Stimulated activated CD4-positive, alpha-beta T cell treated with anti-CD3 and anti-CD28 coated beads, Interleukin-2, amount 100 ng/mL, for 48 hours (primary cell): ENCODE measurements at places on chromosomes 1 and 21.

DNA sequence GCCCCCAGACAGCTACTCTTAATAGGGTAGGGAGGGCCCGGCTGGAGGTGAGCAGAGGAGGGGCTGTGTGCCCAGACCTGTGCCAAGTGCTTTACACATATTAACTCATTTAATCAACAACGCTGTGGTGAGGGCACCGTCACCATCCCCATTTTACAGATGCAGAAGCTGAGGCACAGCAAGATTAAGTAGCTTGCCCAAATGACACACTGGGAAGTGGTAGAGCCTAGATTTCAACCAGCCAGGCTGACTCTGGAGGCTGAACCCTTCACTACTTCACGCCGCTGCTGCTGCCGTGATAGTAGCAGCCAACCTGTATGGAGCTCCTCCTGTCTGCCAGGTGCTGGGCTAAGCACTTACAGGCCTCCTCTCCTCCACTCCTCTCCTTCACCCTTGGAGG is 127.2 kb downstream of the PTPRU start:
- no peak for DNase-seq

DNA sequence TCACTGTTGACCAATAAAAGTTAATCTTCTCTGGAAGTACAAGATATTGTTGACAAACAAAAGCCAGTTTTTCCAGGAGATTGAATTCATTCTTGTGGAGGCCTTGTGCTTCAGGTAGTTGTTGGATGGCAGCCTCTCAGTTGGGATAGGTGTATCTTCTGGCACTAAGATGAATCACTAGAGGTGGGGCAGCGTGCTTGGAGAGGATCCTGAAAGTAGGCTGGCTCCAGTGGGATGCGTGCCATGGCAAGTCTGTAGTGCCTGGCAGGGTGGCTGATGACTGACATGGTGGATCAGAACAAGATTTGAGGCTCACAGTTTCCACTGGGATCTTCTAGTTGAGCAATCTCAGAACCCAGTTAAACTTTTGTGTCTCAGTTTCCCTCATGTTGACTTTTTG is 2.4 kb downstream of the VPS13D start:
- no peak for DNase-seq

- DNase-seq: no peak
Observed at GRCh38 chr1:239884796-239885195, 206.9 kb upstream of the FMN2 start.

GRCh38 chr1:200346700-200347099 is 63.1 kb downstream of the ZNF281 start:
- DNase-seq: no peak

DNA sequence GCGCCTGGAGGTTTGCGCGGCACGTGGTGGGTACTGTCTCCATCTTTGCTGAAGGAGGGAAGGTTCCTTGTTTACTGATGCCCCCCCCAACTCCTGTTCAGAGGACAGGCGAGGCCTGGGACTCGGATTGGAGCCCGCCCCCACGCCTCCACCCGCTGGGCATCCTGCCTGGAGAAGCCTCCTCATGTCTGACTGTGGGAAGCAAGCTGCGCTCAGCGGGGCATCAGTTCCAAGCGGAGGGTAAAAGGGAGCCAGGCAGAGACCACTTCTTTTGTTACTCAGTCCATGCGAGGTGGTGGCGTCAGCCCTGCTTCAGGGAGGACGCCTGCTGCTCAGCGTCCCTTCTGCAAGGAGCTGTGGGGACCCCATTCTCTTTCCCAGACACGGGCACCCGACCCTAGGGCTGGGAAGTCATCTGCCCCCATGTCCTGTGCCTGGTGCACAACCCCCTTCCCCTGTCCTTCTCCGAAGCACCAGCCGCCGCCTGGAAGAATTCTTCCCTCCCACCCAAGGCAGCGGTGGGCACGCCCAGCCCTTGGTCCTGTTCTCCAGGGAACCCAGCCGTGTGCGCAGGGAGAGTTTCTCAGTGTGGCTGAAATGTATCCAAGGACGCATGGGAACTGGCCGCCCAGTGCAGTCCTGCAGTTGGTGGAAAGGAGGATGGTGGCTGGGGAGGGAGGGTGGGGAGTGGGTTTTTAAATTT is 414.0 kb downstream of the CAMTA1 start:
- DNase-seq: no peak

- no peak for DNase-seq
Observed at GRCh38 chr21:42744520-42745445, 91.4 kb downstream of the PDE9A start.

- no peak for DNase-seq
Observed at GRCh38 chr1:241789061-241789460, 58.9 kb upstream of the EXO1 start.

- DNase-seq: no peak
Observed at GRCh38 chr1:195569934-195570333, 1038.3 kb downstream of the KCNT2 start.

DNA sequence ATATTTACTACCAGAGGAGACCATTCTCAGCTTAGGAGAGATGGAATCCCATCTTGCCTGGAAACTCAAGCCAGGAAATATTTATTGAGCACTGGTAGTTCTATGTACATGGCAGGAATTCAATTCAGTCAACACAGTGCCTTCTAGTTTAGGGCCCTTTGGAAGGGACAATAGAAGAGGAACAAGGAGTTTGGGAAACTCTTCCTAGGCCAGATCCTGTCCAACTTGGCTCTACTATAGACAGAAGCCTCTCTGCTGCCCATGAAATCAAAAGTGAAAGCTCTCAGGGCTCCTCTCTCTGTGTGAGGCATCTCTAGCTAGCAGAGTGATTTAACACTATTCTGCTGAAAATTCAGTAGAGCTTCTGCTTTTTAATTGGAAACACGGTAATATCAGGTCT is 244.6 kb upstream of the MAP1LC3C start:
- no peak for DNase-seq

DNA sequence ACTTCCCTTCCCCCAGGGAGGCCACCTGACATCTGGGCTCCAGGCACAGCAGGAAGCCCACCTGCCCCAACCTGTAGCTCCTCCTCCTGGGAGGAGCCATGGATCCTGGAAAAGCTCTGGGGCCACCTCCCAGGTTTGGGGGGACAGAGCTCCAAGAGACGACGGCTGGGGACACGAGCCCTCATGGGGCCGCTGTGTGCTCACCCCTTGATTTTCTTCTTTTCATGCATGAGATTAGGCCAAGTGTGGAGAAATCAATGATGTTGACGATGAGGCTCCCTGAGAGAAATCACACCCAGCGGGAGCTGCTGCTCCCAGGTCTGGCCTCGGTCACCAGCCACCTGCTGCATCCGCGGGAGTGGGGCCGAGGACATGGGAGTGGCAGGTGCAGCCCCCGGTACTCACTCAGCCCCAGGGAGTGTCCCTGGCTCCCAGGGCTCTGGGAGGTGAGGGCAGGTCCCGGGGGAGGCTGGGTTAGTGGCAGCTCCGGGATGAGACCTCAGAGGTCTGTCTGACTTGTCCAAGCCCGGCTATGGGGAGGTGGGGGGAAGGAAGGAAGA is 8.7 kb downstream of the TNFRSF14 start:
- no peak for DNase-seq

DNA sequence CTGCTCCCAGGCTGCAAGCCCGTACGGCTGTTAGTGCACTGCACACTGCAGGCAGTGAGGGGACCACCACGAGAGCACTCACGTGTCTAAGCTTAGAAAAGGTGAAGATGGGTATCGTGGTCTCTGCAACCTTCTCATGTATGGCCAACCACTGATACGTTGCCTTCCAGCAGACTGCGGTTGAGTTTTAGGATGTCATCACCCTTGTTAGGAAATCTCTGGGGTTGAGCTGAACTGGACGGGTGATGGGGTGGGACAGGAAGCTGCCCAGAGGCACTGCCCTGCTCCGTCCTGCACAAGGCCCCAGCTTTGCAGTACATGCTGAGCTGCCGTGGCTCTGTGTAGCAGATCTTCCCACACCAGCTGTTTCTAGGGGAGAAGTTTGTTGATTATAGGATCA is 43.3 kb downstream of the FAAP20 start:
- no peak for DNase-seq

GRCh38 chr1:89906088-89906487 is 85.3 kb downstream of the LRRC8D start:
- no peak for DNase-seq

DNA sequence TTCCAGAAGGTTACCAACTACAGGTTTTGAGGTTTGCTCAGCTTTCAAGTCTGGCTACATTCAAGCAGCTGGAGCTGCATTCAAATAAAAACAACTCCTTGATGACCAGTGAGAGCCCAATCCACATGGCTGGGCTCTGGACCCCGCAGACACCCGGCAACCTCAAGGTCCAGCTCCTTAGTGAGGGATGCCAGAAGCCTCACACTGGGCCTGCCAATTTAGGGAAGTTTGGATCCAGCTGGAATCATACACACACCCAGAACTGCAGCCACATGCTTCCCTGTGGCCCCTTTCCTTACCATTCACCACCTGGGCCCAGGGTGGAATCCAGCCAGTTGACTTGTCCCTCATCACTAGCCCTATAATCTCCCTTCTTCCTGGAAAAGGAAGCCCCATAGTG is 123.7 kb downstream of the UBE2U start:
- DNase-seq: no peak

GRCh38 chr1:183278739-183279591 is 92.9 kb downstream of the LAMC2 start:
- no peak for DNase-seq

DNA sequence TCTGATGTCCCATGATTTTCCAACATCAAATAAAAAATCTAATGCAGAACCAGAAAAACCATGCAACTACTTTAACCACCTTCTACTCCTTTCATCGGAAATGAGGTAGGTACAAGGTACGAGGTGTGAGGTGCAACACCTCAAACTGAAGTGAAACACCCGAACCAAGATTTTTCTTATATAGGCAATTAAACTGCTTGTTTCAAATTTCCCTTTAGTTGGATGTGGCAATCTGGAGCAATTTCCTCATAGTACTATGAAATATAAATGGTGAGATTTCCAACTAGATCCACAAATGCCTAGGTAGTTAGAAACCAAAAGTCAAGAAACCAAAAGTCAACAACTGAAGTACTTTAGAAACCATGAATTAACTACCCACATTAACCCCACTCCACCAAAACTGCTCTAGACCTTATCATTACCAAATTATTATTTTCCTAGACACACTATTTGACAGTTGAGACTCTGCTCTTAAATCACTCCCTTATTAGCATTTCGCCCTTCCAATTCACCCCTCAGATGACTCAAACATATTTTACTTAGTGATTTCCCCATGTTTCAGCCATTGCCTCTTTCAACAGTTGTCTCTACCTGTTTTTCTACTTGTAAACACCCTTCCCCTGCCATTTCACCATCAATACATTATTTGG is 37.8 kb downstream of the FUBP1 start:
- DNase-seq: no peak

GRCh38 chr21:37435120-37435519 is 68.5 kb downstream of the DYRK1A start:
- no peak for DNase-seq

- DNase-seq: no peak
Observed at GRCh38 chr1:47951545-47952235, 45.5 kb downstream of the TRABD2B start.

GRCh38 chr1:31663622-31664452 is 19.2 kb upstream of the PEF1 start:
- peak; percentile 63 for DNase-seq

DNA sequence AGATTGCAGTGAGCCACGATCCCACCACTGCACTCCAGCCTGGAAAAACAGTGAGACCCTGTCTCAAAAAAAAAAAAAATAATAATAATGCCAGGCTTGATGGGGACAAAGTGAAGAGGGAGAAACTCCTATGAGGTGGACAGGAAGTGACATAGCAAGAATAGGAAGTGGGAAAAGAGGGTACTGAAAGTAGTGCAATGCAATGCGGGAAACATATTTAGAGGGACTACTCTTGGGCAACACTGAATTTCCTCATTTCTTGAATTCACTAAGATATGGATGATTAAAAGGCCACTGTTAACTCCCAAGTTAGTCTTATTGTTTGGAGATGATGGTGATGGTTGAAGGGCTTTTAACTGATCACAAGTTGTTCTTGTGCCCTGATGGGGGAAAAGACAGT is 21.6 kb upstream of the KCNA2 start:
- no peak for DNase-seq

GRCh38 chr1:156942176-156942575 is 21.7 kb downstream of the LRRC71 start:
- DNase-seq: no peak

GRCh38 chr1:36224537-36225282 is 467 bp downstream of the THRAP3 start:
- DNase-seq: no peak

GRCh38 chr1:56526571-56527174 is 52.7 kb downstream of the PLPP3 start:
- DNase-seq: no peak

GRCh38 chr1:97143236-97143882 is 421.8 kb downstream of the PTBP2 start:
- DNase-seq: no peak

DNA sequence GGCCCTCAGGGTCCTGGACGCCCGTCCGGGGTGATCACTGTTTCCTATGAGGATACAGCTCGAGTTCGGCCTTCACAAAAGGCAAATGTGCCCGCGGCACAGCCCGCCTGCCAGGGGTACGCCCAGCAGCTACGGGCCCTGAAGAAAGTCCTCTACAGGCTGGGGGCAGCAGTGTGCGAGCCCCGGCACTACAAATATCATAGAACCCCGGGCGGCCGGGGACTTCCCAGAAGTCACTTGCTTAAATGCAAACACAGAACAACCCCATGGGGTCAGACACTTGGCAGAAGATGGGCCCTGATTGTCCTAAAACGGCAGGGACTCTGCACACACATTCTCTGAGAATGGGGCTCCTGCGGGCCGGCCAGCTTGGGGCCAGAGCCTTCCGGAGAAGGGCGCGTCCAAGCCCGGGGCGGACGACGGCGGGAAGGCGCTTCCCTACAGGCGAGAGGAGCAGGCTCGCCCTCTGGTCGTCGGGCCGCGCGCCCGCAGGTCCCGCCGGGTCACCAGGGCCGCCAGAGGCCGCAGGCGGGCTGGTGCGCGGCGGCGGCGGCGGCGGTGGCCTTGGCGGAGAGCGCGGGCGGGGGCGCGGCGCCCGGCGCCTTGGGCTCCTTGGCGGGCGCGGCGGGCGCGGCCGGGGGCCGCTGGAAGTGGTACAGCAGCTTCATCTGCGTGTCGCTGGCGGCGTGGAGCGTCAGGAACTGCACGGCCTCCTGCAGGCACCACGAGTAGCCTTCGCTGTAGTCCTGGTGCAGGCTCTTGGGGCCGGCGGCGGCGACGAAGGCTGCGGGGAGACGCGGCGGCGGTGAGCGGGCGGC is 888 bp downstream of the HES5 start:
- DNase-seq: no peak

- DNase-seq: no peak
Observed at GRCh38 chr21:31332525-31332924, 11.5 kb downstream of the TIAM1 start.
